ENCODE measurements at places on chromosomes 7 and 10.

DNA sequence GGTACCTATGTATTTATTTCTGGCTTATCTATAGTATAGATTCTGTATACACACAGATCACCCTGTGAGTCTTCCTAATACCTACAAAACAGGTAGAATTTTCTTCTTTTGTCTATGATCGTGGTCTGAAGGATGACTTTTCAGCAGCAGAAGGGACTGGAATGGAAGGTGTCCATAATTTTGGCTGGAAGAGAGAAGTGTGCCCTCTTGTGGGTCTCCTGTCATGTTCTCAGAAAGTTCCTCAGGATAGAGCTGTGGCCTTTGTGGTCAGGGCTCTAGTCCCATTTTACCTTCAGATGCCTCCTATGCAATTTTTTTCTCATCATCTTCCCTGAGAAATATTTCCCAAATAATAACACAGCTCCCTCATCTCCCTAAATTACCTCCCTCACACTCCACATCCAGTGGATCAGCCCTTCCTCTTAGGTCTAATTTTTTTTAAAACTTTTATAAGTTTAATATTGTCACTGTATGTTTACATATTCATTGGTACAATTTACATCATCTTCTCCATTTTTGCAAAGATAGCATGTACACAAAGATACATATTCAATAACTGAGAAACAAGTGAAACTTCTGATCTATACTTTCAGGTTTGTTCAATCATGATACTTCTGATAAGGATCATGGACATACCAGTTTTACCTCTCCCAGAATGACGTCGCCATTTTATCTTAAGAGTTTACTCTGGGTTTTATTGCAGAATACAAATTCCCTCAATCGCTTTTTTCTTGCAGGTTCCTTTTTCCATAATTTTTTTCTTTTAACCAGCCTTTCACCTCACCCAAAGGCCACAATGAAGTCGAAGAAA lies 112.7 kb downstream of the REEP3 start:
- DNase-seq, result no peak

- no peak for DNase-seq
Observed at GRCh38 chr7:72706521-72706920, 121.5 kb downstream of the TYW1B start.

DNA sequence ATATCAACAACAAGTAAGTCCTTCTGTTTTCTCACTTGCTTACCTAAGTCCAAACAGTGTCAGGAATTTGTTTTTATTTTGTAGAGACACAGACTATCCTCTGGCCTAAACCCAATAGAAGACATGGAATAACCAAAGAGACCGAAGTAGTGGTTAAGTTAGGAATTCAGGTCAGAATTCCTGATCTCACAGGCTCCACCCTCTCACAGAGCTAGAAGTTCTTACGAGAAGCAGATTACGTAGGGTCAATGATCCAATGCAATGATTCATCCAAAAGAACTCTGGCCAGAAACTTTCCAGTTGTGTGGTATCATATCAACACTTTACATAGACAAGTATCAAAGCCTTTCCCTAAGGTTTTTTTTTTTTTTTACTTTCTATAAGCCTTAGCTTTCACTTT lies 73.8 kb downstream of the IQUB start:
- no peak for DNase-seq

GRCh38 chr10:82321724-82322123 lies 446.7 kb downstream of the NRG3 start:
- DNase-seq, result no peak

DNA sequence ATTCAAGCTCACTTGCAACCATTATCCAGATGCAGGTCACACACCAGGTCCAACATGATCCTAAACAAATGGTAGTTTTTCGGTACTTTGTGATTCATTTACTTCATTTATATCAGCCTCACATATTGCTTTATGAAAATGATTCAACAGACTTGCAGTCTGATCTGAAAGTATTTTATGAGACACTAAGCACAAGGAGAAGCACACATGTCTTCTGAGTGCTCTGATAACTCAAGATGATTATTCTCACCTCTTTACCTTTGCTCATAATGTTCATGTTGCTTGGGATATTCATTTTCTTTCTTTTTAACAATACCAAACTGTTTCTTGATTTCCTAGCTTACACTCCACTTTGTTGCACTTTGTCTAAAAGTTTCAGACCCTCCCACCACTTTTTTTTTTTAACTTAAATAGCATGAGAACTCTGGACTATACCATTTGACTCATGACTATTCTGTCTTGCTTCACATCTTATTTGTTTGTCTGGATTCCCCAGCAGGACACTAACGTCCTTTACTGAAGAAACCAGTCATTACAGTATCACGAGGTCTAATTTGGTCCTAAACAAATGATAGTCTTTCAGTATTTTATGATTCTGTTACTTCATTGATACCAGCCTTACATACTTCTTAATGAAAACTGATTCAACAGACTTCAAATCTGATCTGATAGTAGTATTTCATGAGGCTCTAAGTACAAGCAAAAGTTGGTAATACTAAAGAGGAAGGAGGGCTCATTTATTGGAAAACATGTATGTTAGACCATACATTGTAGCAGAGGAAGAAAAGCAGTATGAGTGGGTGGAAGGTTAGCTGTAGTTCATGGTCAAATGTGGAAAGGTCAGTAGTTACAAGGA lies 171.8 kb upstream of the AHR start:
- no peak for DNase-seq

DNA sequence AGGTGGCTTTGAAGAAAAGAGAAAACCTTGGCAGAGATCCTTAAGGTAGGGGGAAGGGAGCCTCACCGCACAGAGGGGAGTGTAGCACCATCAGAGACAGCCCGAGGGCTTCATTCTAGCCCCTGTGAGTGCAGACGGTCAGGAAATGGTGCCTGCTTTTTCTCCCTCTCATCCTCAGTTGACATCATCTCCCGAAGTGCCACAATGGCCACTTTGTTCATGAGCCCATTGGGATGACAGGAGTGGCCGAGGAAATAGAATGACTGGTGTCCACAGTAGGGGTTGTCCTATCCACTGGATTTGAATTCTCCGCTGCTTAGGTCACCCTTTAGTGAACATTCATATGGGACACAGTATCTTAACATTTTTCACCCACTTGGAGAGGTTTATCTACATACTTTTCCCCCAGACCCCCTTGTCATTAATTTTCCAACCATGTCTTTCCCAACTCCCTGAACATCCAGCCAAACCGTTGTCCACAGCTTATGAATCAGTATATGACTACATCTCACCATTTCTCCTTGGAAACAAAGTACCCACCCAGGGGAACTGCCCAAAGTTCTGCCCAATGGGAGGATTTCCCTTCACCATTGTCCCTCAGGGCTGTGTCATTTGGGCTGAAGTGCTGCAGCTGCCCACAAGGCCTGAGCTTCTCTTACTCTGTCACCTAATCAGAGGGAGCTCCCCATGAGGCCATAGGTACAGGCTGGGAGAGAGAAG lies 108.8 kb downstream of the ADCY1 start:
- DNase-seq, result no peak

- DNase-seq, result no peak
Observed at GRCh38 chr10:108454793-108455192, 1290.3 kb upstream of the SORCS1 start.

GRCh38 chr10:15374156-15374555 lies 3.1 kb upstream of the FAM171A1 start:
- no peak for DNase-seq

GRCh38 chr10:2122431-2123124 lies 385.3 kb upstream of the ADARB2 start:
- no peak for DNase-seq

DNA sequence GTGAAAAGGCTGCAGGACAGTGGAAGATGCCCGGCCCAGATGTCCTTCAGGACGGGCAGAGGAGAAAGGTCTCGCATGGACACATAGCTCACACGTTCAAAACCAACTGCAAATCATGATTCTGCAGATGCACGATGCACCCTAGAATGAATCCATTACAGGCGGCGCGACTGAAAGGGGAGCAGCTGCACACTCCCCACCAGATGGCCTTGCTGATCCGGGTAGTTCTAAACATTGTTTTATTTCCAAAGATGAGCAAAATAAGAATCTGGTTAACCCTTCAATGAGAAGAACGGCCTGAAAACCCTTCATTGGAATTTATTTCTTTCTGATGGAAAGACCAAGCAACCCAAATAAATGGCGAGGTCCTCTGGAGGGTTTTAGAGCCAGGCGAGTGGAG lies 33.8 kb downstream of the CHST15 start:
- no peak for DNase-seq

DNA sequence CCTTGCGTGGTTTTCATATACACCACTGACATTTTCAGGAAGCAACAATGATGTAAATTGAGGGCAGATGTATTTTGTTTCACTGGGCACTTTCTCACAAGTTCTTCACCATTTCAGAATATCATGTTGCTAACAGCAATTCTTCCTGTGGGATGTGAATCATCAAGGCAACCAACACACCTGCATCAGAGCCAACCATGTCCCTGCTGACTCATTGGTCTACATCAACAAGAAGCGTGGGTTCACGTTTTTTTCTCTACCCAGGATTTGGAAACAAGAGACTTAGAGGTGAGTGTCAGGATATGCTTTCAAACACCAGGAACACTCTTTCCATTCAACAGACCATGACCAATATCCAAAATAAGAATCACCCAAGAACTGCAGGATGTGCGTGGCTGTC lies 203.9 kb downstream of the TEX36 start:
- DNase-seq, result no peak

GRCh38 chr7:29091715-29092114 lies 54.6 kb downstream of the CPVL start:
- no peak for DNase-seq

GRCh38 chr7:48040944-48041652 lies 5.8 kb downstream of the C7orf57 start:
- DNase-seq, result no peak

All from stimulated activated CD8-positive, alpha-beta memory T cell treated with anti-CD3 and anti-CD28 coated beads, Interleukin-15, amount 100 ng/mL, for 24 hours (primary cell).